Bronchial smooth muscle cell (primary cell): ENCODE measurements at places on chromosomes 12 and 14. TPM values are rescaled to one million over a fixed set of nuclear protein-coding genes. Genes with fewer than 3 reads are reported as not detected.

IKZF4 gene
- total RNA-seq = 1.4 and 1.6 TPM in 2 replicates

ZNF10 gene
- 7.7 and 10.4 TPM in 2 replicates for total RNA-seq

OR6J1 gene
- total RNA-seq = not detected in 2 replicates

AQP5 gene
- total RNA-seq = not detected in 2 replicates

ACSS3 gene
- 12.2 and 16.2 TPM in 2 replicates for total RNA-seq

GNG2 gene
- 12.4 and 21.9 TPM in 2 replicates for total RNA-seq

TAS2R8 gene
- 0.26 TPM in 1 of 2 replicates, not detected in the other for total RNA-seq

MAPKAPK5 gene
- 18.9 and 19.6 TPM in 2 replicates for total RNA-seq
